ENCODE measurements at places on chromosomes 2 and 18.
A peak's percentile ranks its signal among the peaks of the same experiment; 100 is the strongest.

GRCh38 chr2:212912445-212913103 lies 238.8 kb downstream of the IKZF2 start:
- DNase-seq: no peak

DNA sequence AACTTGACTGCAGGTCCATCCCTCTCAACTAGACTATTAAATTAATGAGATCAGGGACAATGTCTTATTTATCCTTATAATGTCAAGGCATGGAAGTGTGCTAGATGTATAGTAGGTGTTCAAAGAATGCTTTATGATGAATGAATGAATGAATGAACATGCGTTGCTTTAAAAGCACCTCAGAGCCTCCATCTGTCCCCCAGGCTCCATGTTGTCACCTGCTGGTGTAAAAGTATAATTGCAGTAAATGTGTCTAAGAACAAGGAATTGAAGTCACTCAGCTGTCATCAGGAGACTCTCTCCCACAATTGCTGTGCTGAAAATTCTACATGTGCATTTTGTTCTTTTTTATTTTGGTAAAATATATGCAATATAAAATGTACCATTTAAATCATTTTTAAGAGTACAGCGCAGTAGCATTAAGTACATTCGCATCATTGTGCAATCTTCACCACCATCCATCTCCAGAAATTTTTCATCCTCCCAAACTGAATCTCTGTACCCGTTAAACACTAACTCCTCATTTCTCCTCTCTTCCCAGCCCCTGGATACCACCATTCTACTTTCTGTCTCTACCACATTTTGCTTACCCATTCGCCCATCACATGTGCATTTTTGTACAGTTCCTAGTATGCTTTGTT lies 52.6 kb downstream of the GNAL start:
- no peak for DNase-seq

GRCh38 chr2:120994301-120994995 lies 258.8 kb downstream of the GLI2 start:
- DNase-seq: peak; percentile 39

- DNase-seq: no peak
These were observed 182.8 kb downstream of the LDLRAD4 start for GRCh38 chr18:13401404-13401803.

Measured in H1 (cell line).